Progenitor cell of endocrine pancreas (in vitro differentiated cells): ENCODE measurements at places on chromosomes 7 and 10. TPM values are rescaled to one million over a fixed set of nuclear protein-coding genes. Genes with fewer than 3 reads are reported as not detected.

DNA sequence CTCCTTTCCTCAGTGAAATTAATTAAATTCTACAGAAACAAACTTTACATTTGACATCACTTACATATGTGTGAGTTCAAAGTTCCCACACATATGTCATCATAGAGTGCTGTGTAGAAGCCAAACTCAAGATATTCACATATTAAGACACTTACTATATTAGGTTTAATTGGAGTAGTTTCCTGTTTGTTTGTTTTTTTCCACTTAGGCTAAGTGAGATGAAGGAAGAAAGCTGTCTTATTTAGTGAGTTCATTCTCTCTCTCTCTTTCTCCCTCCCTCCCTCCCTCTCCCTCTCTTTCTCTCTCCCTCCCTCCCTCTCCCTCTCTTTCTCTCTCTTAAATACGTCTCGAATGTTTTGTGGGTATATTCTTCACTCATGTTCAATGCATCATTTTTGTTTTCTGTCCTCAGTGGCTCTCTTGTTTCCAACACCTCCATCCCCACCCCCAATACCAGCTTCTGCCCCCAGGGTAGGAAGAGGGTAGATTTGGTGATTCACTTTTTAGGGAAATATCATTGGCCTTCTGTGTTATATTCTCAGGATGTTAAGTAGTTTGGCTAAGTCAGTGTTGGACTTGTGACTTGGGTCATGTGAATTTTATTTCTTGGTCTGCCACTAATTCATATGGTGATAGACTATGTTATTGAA is 262.0 kb downstream of the FRMD4A start:
- H3K27me3 ChIP-seq, result peaks cover 9% of the 10 kb centered on the region
- H3K27ac ChIP-seq, result no peak overlapping the region
- H3K36me3 ChIP-seq, result no peaks in the 10 kb centered on the region
- H3K4me3 ChIP-seq, result no peak overlapping the region
- H3K4me1 ChIP-seq, result peaks cover under 1% of the 10 kb centered on the region

The CYP2C8 gene
- total RNA-seq, result 7.3 and 8.1 TPM in 2 replicates

DNA sequence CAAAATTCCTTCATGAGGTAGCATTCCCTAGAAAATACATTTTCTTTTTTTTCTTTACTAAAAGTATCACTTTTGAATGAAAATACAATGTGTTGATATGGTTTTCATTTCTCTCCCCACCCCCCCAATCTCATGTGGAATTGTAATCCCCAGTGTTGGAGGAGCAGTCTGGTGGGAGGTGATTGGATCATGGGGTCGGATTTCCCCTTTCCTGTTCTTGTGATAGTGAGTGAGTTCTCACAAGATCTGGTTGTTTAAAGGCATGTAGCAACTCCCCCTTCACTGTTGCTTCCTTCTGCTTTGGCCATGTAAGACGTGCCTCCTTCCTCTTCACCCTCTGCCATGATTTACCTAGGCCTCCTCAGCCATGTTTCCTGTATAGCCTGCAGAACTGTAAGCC is 790.3 kb upstream of the KCND2 start:
- peaks cover 1% of the 10 kb centered on the region for H3K4me1 ChIP-seq
- no peak overlapping the region for H3K27ac ChIP-seq
- no peak overlapping the region for H3K4me3 ChIP-seq
- DNase-seq, result no peak
- no peaks in the 10 kb centered on the region for H3K27me3 ChIP-seq
- H3K36me3 ChIP-seq, result no peaks in the 10 kb centered on the region

GRCh38 chr10:11557513-11557912 is 53.9 kb downstream of the USP6NL start:
- H3K27ac ChIP-seq, result no peak overlapping the region
- H3K4me3 ChIP-seq, result no peak overlapping the region
- DNase-seq, result no peak
- no peaks in the 10 kb centered on the region for H3K27me3 ChIP-seq
- peaks cover 24% of the 10 kb centered on the region for H3K4me1 ChIP-seq

DNA sequence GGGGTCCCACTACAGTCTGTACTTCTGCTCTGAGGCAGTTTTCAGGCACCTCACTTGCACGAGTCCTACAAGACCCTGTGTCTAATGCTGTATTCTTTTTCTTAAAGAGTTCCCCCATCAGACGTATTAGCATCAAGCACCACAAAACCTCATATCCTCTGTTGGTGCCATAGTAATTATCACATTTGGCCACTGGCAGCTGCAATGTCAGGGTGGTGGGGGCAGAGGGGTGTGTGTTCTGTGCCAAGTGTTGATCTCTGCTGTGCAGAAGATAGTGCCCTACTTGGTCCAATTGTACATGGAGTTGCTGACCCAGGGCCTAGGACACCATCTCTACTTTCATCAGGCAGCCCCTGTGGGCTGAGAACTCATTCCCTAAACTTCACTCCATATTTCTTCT is 20.0 kb upstream of the JAZF1 start:
- H3K4me3 ChIP-seq, result no peak overlapping the region
- H3K4me1 ChIP-seq, result no peaks in the 10 kb centered on the region
- peaks cover 16% of the 10 kb centered on the region for H3K27me3 ChIP-seq
- no peaks in the 10 kb centered on the region for H3K36me3 ChIP-seq
- DNase-seq, result no peak

DNA sequence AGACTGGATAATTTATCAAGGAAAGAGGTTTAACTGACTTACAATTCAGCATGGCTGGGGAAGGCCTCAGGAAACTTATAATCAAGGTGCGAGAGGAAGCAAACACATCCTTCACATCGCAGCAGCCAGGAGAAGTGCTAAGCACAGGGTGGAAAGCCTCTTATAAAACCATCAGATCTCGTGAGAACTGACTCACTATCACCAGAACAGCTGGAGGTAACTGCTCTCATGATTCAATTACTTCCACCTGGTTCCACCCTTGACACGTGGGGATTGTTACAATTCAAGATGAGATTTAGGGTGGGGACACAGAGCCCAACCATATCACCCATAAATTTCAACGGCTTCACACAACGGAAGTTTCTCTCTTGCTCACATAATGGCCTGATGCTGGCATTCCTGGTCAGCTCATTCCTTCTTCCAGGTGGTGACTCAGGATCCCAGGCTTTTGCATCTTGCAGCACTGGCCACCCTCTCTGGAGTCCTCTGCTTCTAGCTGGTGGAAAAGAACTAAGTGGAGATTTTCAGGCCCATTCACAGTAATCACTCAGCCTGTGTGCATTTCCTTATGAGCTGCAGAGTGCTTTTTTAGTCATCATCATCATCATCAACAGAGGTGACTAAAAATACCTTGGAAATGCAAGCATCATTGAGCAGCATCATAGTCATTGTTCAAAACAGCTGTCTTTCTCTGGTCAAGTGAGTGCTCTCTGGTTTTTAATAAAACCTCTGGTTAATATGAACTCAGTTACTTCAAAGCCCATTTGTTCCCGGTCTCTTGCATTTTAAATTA is 308.1 kb downstream of the SFMBT2 start:
- H3K36me3 ChIP-seq, result no peaks in the 10 kb centered on the region
- H3K27ac ChIP-seq, result no peak overlapping the region
- H3K4me3 ChIP-seq, result no peak overlapping the region
- peaks cover 6% of the 10 kb centered on the region for H3K27me3 ChIP-seq

GRCh38 chr10:124993736-124994451 is 52.0 kb downstream of the ZRANB1 start:
- peak; percentile 3 for DNase-seq
- H3K4me1 ChIP-seq, result no peaks in the 10 kb centered on the region
- H3K27me3 ChIP-seq, result no peaks in the 10 kb centered on the region

DNA sequence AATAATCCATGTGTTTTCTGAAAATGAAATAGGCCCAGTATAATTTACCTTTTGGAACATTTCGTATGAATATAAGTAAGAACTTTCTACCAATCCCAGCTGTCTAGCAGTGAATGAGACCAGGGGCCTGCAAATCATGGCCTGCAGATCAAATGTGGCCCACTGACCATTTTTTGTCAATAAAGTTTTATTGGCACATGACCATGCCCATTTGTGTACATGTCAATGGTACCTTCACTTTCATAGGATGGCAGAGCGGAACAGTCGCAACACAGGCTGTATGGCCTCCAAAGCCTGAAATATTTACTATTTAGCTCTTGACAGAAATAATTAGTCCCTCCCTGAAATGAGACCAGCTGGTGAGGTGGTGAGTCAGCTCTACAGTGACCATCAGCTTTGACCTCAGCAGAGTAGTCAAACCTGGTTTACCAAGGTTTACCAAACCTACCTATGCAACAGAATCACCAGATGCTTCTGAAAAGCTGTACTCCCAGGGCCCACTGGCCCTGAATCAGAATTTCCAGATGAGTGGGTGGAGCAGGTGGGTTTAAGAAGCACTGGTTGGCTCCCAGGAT is 13.8 kb upstream of the C10orf90 start:
- H3K27me3 ChIP-seq, result peaks cover 4% of the 10 kb centered on the region
- H3K27ac ChIP-seq, result no peak overlapping the region
- peaks cover 5% of the 10 kb centered on the region for H3K4me1 ChIP-seq
- DNase-seq, result no peak
- H3K4me3 ChIP-seq, result no peak overlapping the region

DNA sequence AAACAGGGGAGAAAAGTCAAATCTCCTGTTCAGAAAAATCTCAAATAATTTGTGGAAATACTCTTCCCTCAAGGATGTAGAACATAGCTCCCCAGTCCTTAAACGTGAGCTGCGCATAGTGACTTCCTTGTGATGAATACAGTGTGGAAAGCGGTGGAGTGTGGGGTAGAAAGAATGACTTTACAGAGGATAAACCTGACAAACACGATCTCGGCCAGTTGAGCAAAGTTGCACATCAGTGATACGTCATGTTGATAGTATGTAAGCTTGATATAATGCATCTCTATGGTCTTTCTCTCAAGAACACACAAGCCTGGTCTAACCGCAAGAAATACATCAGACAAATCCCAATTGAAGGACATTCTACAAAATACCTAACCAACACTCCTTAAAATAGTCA is 32.0 kb upstream of the ZCCHC24 start:
- no peaks in the 10 kb centered on the region for H3K4me1 ChIP-seq
- no peak overlapping the region for H3K27ac ChIP-seq
- DNase-seq, result no peak

The SRI gene
- 126 and 128 TPM in 2 replicates for total RNA-seq

- H3K4me1 ChIP-seq, result peaks cover 12% of the 10 kb centered on the region
- H3K27ac ChIP-seq, result peak overlapping the region; percentile 66
- DNase-seq, result no peak
- no peak overlapping the region for H3K4me3 ChIP-seq
Observed at GRCh38 chr7:50957431-50957830, 174.7 kb upstream of the GRB10 start.

The SORCS1 gene
- total RNA-seq, result 13.6 and 14.1 TPM in 2 replicates

DNA sequence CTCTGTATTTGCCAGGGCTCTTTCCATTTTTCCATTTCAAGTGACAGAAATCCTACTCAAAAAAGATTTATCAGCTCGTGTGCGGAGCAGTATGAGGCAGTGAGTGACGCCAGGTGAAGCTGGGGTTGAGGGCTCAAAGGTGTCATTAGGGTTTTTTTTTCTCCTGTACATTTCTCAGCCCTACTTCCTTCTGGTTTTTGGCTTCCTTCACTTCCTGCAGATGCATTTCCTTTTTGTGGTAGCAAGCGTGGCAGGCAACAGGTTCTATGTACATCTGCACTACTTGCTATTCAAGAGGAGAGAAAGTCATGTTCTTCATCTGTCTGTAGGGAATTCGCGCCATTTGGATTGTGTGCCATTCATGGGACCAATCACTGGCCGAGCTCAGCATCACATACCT is 52.8 kb upstream of the AOAH start:
- no peaks in the 10 kb centered on the region for H3K27me3 ChIP-seq
- DNase-seq, result no peak
- no peak overlapping the region for H3K27ac ChIP-seq
- no peak overlapping the region for H3K4me3 ChIP-seq
- H3K4me1 ChIP-seq, result peaks cover 41% of the 10 kb centered on the region
- peaks cover 1% of the 10 kb centered on the region for H3K36me3 ChIP-seq

DNA sequence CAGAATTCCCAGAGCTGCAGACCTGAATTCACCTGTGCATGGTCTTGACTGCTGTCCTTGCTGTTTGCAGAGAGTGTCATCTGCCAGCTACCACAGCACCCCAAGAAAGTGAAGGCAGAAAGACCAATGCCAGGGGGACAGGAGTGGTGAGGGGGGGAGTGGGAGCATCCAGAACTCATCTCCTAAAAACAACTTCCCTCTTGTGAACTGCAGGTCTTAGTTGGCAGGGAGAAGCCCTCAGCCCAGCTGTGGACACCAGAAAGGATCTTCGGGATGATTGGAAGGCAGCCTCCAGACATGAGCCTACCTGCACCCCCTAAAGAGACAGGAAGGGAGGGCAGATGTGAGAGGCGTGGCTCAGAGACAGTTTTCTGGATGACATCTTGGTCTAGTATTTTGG is 615.8 kb upstream of the MGMT start:
- no peak for DNase-seq
- no peak overlapping the region for H3K27ac ChIP-seq
- H3K36me3 ChIP-seq, result no peaks in the 10 kb centered on the region
- peaks cover 29% of the 10 kb centered on the region for H3K27me3 ChIP-seq
- no peak overlapping the region for H3K4me3 ChIP-seq
- H3K4me1 ChIP-seq, result peaks cover 12% of the 10 kb centered on the region

- H3K27me3 ChIP-seq, result no peaks in the 10 kb centered on the region
- no peak for DNase-seq
- no peak overlapping the region for H3K4me3 ChIP-seq
- no peaks in the 10 kb centered on the region for H3K36me3 ChIP-seq
Observed at GRCh38 chr7:27960415-27960814, 220.2 kb downstream of the JAZF1 start.

- H3K27me3 ChIP-seq, result no peaks in the 10 kb centered on the region
- no peaks in the 10 kb centered on the region for H3K4me1 ChIP-seq
- H3K27ac ChIP-seq, result no peak overlapping the region
- no peak for DNase-seq
- peaks cover 18% of the 10 kb centered on the region for H3K36me3 ChIP-seq
Observed at GRCh38 chr10:15222511-15222910, 54.0 kb upstream of the NMT2 start.

The FAM20C gene
- total RNA-seq, result 32.9 and 33.3 TPM in 2 replicates

The UCMA gene
- not detected in 2 replicates for total RNA-seq

The CNPY1 gene
- not detected in 2 replicates for total RNA-seq

The GIMAP4 gene
- not detected in 2 replicates for total RNA-seq

GRCh38 chr10:52853704-52854103 is 81.1 kb upstream of the MBL2 start:
- no peak overlapping the region for H3K27ac ChIP-seq
- DNase-seq, result no peak
- no peaks in the 10 kb centered on the region for H3K36me3 ChIP-seq
- no peaks in the 10 kb centered on the region for H3K27me3 ChIP-seq

GRCh38 chr10:71598621-71599055 is 120.9 kb downstream of the C10orf105 start:
- no peaks in the 10 kb centered on the region for H3K36me3 ChIP-seq
- H3K27ac ChIP-seq, result no peak overlapping the region
- no peak overlapping the region for H3K4me3 ChIP-seq
- no peak for DNase-seq

GRCh38 chr10:35465673-35466072 is 129.4 kb downstream of the CCNY start:
- no peak overlapping the region for H3K27ac ChIP-seq
- no peaks in the 10 kb centered on the region for H3K36me3 ChIP-seq
- peaks cover 24% of the 10 kb centered on the region for H3K4me1 ChIP-seq

- H3K4me3 ChIP-seq, result no peak overlapping the region
- H3K4me1 ChIP-seq, result peaks cover 6% of the 10 kb centered on the region
- peaks cover 78% of the 10 kb centered on the region for H3K27me3 ChIP-seq
- no peak for DNase-seq
- H3K36me3 ChIP-seq, result no peaks in the 10 kb centered on the region
Observed at GRCh38 chr10:101228153-101228965, 904 bp downstream of the LBX1 start.
